Hematopoietic multipotent progenitor cell treated with erythropoietin and hydrocortisone succinate and interleukin-3 and kit ligand, for 4 days (in vitro differentiated cells): ENCODE measurements at places on chromosomes 2 and 18.
A peak's percentile ranks its signal among the peaks of the same experiment; 100 is the strongest.

DNA sequence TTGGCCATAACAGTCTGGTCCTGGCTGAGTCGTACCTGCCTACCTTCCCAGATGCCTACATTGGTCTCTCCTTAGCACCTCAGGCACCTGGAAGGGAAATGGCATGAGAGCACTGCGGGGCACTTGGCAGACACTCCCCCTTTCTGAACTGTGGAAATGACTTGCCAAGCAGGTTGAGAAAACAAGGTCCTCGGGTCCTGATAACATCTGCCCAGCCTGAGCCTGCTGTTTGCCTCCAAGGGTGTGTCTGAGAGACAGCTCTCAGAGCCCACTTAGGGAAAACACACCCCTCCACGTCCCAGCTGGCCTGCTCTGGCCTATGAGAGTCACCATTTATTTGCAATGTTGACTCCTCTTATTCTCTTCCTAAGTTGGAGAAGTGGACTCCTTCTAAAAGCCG is 10.5 kb downstream of the FAM110C start:
- no peak for DNase-seq

GRCh38 chr18:26405190-26405801 is 143.1 kb downstream of the KCTD1 start:
- peak; percentile 35 for DNase-seq

- no peak for DNase-seq
Measured at GRCh38 chr2:236526455-236527158, 43.0 kb upstream of the ACKR3 start.

DNA sequence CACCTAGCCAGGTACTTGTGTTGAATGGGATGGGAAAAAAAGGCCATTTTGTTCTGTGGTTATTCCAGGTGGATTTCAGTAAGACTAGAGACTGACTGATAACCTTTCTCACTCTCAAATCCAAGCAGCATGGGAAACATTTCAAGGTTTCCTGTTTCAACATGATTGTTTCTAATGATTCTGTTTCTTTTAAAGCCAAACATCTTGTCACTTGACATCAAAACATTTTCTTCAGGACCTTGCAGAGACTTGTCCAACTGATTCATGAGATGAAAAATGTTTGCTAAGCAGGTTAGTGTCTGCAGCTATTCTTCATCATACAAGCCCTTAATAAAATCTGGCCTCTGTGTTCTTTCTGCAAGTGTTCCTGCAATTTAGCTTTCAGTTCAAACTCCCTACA is 456.5 kb upstream of the CWC22 start:
- no peak for DNase-seq

GRCh38 chr2:65503746-65504145 is 71.3 kb upstream of the SPRED2 start:
- DNase-seq, result no peak

DNA sequence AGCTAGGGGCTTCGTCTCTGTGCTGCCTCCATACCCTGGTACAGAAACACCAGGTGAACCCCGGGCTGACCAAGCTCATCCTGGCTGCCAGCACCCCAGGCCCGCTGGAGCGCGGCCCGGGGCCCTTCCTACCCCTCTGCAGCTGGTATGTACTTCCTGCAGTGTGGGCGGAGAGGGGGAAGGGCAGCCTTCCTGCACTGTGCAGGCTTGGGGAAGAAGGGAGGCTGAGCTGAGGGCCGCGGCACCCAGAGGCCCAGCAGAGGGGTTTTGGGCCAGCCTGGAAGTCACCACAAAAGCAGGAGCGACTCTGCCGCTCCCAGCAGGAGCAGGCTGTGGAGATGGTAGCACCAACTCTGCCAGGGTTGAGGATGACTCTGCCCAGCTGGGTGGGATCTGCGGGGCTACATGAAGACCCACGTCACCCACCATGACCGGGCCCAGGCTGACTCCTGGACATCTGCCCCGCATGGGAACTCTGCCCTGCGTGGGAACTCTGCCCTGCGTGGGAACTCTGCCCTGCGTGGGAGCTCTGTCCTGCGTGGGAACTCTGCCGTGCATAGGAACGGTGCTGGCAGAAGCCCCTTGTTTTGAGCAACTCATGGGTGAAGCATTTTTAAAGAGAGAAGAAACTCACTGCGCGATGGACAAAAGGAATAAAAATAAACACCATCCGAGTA is 273.3 kb downstream of the NDUFA10 start:
- peak; percentile 74 for DNase-seq
